CD4-positive, alpha-beta T cell treated with Interleukin-17A for 4 hours (primary cell): ENCODE measurements at places on chromosomes 5 and 9.

GRCh38 chr5:21071421-21071820 lies 1083.4 kb upstream of the CDH18 start:
- no peak for DNase-seq

DNA sequence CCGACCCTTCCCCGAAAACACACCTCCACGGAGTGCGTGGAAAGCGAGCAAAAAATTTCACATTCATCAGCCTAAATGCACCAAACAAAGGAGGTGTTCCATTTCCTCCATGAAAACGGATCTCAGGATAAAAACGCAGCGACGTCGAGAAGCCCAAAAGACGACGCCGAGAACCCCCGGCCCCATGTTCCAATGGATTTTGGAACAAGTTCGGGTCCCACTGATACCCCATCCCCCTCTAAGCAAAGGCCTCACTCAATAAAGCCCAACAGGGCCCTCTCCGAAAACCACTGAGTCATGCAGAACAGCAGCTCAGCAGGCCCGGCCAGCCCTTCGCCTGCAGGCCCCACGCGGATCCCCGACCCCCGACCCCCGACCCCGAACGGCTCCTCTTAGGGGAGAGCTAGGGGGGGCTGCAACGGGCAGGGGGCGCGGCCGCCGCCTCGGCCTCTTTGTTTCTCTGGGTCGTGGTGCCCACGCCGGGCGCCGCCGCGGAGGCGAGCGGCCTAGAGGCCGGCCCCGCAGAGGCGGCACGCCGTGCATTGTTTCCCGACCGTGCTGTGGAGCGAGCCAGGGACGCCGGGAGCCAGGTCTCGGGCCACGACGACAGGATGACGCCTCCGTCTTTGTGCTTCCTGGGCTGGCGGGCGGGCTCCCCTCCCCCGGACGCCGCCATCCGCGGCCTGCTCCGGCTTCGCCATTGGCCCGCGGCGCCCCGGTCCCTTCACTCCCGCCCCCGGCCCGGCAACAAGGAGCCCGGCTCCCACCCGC lies 915 bp downstream of the ZFAND5 start:
- DNase-seq, result peak; percentile 80

DNA sequence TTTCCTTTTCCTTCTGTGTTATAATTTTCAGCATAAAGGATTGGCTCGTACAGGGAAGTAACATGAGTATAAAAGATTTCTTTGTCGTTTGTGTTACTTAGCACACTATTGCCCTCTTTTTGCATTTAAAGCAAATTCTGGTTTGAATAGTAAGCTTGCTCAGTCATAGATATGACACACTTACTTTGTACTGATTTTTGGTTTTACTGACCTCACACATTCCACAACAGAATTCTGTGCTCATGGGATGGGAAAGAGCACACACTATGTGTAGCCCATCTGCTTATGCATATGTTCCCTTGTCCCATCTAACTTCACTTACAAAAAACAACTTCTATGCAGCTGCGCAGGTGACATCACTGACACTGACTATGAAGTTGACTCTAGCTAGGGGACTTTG lies 111.9 kb upstream of the MTAP start:
- no peak for DNase-seq

GRCh38 chr9:130467316-130467715 lies 22.6 kb downstream of the ASS1 start:
- no peak for DNase-seq

DNA sequence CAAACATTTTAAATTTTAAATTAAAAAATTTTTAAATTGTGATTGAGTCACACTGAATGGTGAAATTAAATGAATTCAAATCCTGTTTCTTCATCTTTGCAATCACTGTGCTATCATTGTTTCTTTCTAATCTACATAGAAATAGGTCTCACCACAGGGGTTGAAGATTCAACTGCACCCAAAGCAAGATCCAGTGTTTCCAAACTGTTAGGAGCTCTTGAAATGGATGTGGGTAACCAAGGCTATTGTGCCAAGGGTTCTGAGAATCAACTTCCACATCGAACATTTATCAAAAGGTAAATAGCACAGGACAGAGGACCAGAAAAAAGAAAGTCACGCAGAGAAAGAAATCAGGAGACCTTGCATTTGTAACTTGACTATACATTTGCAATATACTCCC lies 172.6 kb upstream of the RASEF start:
- no peak for DNase-seq

DNA sequence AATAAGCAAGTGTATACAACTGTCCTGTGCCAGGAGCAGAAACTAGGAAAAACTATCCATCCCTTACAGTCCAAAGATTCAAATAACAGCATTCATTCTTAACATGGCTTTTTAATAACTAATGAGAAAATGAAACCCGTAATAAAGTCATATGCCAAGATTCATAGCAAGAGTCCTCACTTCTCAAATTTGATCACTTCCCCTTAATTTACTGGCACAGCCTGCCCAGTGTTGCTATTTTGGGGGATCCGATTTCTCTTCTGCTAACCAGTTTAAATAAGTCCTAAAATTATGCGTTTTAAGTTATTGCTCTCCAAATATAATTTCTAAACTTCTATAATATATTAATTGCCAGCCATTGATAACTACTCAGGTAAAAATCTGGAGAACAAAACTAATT lies 177.0 kb upstream of the PTGER4 start:
- no peak for DNase-seq

GRCh38 chr5:79544131-79544530 lies 30.2 kb upstream of the HOMER1 start:
- DNase-seq, result no peak

- DNase-seq, result no peak
Observed at GRCh38 chr9:16371306-16371705, 499.2 kb downstream of the BNC2 start.

GRCh38 chr5:123414974-123415373 lies 8.2 kb downstream of the CEP120 start:
- no peak for DNase-seq

GRCh38 chr9:14993061-14993800 lies 83.0 kb upstream of the FREM1 start:
- DNase-seq, result peak; percentile 74

- DNase-seq, result no peak
Observed at GRCh38 chr9:77987081-77987656, 44.4 kb downstream of the GNAQ start.

DNA sequence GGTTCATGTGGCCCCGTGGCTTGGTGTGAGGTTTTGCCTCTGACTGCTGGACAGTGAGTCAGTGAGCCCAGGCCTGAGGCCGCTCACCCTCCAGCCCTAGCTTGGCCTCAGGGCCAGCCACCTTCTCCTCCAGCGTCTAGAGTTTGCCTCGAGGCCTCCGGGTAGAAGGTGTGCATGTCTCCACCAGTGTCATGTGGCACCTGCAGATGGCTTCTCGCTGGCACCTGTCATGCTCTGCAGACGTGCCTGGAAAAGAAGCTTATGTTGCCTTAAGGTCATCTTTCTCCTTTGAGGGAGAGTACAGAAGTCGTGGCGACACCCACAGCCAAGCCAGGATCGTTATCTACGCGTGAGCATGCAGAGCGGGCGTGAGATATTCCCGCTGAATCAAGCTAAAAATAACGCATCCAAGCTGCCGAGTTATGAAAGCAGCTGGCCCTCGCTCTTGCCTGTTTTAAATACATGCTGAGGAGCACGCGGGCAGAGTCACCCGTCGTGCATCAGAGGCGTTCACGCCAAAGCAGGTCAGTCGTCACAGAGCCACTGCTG lies 79.7 kb upstream of the FCN2 start:
- DNase-seq, result no peak
